Right forelimb (tissue), 1 donor: ENCODE measurements at places on chromosomes 16 and 17.
A peak's percentile ranks its signal among the peaks of the same experiment; 100 is the strongest.

DNA sequence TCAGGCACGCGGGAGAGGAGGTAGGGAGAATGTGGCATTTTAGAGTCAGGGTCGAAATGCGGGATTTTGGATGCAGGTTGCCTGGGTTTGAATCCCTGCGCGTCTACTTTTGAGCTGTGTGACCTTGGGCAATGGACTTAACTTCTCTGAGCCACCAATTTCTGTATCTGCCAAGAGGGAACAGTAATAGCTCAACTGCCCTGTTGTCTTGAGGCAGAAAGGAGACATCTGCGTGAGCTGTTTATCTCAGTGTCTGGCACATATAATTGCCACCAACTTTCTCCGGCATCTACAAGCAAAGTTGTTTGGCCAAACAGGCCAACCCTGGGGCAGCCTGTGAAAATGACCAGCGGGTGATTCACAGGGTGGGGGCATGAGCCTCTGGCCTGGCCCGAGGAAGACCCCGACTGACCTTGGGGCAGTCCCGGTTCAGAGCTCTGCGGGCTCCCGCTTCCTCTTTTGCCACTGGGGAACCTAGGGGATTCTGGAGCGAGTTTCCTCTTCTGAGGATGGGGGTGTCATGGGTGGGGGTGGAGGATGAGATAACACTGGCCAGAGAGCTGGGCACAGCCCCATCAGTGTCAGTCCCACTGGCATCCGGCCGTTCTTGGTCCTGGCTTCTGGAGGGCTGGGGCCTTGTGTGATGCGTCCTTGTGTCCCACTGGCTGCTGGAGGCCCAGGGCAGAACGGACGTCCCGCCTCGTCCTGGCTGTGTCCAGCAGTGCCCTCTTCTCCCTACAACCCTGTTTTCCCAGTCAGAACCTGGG, 1.3 kb downstream of the SNN start:
- DNase-seq = no peak

DNA sequence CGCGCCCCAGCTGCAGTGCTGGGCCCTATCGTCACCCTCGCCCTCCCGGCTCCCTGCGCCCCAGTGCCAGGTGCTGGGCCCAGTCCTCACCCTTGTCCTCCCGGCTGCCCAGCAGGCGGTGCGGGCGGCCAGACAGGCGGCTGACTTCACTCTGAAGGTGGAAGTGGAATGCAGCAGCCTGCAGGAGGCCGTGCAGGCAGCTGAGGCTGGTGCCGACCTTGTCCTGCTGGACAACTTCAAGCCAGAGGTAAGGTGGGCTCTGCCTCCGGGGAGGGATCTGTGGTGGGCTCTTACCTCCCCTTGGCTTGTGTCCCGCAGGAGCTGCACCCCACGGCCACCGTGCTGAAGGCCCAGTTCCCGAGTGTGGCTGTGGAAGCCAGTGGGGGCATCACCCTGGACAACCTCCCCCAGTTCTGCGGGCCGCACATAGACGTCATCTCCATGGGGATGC, 17.9 kb downstream of the QPRT start:
- no peak for DNase-seq

GRCh38 chr16:57991551-57992059, 8.9 kb downstream of the ZNF319 start:
- peak; percentile 15 for DNase-seq

- no peak for DNase-seq
Observed at GRCh38 chr16:57266531-57267260, 17.8 kb downstream of the PLLP start.

DNA sequence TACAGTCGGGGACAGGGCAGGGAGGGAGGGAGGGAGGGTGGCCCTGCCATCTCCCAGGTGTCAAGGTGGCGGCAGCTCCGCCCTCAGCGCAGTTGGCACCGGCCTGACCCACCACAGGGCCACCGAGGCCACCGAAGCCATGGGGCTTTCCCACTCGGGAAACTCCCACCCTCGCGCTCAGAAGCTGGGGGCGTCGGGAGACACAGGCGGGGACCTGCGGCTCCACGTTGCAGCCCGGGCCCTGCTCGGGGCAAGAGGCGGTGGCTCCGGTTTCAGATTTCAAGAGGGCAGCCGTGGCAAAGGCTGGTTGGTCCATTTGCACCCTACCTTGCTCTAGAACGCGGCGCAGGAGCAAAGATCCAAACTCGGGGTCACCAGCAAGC, 544 bp downstream of the CYB561 start:
- no peak for DNase-seq
